ENCODE measurements at places on chromosomes 6 and 20. TPM values are rescaled to one million over a fixed set of nuclear protein-coding genes. Genes with fewer than 3 reads are reported as not detected.
A peak's percentile ranks its signal among the peaks of the same experiment; 100 is the strongest.

SPATA25 gene
- total RNA-seq, result 32.8 TPM

- no peak for DNase-seq
- no peak overlapping the region for H3K27ac ChIP-seq
- no peaks in the 10 kb centered on the region for H3K4me1 ChIP-seq
- H3K36me3 ChIP-seq, result no peaks in the 10 kb centered on the region
- H3K4me3 ChIP-seq, result no peak overlapping the region
Measured at GRCh38 chr6:33815854-33816253, 12.1 kb upstream of the MLN start.

- H3K27ac ChIP-seq, result no peak overlapping the region
- no peaks in the 10 kb centered on the region for H3K27me3 ChIP-seq
- no peaks in the 10 kb centered on the region for H3K4me1 ChIP-seq
- H3K36me3 ChIP-seq, result no peaks in the 10 kb centered on the region
- DNase-seq, result no peak
- H3K4me3 ChIP-seq, result no peak overlapping the region
Measured at GRCh38 chr6:165961233-165961632, 206.4 kb downstream of the TBXT start.

DNA sequence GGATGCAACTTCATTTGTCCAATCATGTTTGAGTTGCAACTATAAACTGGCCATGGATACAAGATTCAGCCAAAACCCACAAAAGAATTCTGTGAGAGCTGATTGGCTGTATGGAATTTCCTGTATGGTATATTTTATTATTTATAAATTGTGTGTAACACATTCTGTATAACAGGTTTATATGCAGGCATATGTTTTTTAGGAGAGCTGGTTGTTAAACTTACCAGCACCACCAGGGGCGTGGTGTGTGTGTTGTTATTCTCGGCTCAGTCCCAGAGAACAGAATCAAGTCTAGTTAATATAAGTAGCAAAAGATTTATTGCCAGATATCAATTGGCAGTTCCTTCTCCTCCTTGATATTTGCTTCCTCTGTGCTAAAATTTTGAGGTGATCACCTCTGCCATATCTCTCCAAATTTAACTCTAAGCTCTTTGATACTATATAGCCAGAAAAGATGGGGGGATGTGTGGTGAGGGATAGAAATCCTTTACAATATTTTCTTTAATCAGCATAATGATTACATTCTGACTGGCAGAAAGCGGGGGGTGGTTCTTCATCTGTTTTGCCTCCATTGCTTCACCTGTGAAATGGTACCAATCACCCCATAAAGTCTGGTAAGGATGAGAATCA lies 22.9 kb downstream of the CNBD2 start:
- H3K4me3 ChIP-seq, result no peak overlapping the region
- no peaks in the 10 kb centered on the region for H3K27me3 ChIP-seq
- no peaks in the 10 kb centered on the region for H3K4me1 ChIP-seq
- H3K36me3 ChIP-seq, result no peaks in the 10 kb centered on the region
- no peak for DNase-seq

GRCh38 chr20:50731930-50732690 lies 730 bp downstream of the PARD6B start:
- no peaks in the 10 kb centered on the region for H3K27me3 ChIP-seq
- peak overlapping the region; percentile 66 for H3K4me3 ChIP-seq
- H3K4me1 ChIP-seq, result peaks cover 8% of the 10 kb centered on the region
